Posterior cingulate gyrus (tissue), 11 donors: ENCODE measurements at places on chromosomes 12 and 14.
A peak's percentile ranks its signal among the peaks of the same experiment; 100 is the strongest.

DNA sequence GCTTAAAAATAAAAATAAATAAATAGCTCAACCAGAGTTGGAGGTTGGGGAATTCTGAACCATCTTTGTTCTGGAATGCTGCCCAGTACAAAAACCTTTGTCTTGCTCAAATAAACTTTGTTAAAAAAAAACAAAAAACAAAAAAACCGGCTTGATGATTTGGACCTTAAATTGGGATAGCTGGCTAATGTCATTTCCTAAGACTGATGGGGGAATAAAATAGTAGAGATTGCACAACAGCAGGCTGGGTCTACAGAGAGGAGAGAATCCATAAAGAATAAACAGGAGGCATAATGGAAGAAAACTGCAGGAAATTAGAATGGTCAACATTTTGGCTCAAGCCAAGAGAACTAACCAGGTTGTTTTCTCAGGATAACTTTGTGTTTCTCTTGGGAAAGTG lies 370.9 kb downstream of the AEBP2 start:
- no peak for DNase-seq

DNA sequence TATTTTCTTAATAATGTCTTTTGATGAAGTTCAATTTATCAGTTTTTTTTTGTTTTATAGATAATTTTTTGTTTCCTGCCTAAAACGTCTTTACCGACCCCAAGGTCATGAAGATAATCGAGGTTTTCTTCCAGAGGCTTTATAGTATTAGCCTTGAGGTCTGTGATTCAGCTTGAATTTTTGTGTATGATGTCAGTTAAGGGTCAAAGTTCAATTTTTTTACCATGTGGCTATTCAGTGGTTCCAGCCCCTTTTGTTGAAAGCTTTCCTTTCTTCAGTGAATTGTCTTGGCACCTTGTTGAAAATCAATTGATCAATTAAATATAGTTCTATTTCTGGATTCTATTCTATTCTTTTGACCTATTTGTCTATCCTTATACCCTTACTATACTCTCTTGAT lies 3.2 kb upstream of the MGST1 start:
- DNase-seq: no peak

GRCh38 chr12:49527361-49528130 lies 11.3 kb upstream of the KCNH3 start:
- DNase-seq: no peak

GRCh38 chr14:92903359-92903758 lies 19.6 kb upstream of the CHGA start:
- DNase-seq: no peak

- DNase-seq: no peak
Observed at GRCh38 chr12:65651060-65651459, 173.2 kb upstream of the HMGA2 start.

- DNase-seq: no peak
Observed at GRCh38 chr14:42469637-42470426, 863.2 kb downstream of the LRFN5 start.

DNA sequence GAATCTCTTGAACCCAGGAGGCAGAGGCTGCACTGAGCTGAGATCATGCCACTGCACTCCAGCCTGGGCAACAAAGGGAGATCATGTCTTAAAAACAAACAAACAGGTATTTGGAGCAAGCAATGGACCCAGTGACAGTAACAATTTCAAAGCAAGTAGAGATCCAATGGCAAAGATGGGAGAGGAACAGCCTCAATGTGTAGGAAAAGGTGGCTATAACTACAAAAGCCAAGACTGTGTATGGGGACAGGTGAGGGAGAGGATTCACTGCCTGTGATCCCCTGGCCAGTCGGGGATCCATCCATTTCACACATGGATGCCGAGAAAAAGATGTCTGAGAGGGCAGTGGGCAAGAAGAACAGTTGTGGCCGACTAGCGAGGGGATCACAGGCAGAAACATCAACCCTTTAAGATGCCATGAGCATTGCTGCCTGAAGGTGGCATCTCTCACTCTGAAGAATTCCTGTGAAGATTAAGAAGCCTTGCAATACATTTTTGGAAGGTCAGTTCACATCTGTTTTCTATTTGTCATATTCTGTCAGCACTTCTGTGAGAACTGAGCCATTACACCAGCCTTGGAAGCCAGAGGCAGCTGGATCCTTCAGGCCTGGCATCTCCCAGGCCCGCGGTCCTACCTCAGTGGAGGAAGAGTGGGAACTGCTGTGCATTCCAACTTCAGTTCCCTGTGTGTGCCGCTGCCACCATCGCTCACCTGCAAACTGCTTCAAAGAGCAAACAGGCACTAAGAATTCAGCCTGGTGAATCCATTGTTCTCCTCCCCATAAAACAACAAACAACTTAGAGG lies 54.5 kb upstream of the FRS2 start:
- peak; percentile 52 for DNase-seq

DNA sequence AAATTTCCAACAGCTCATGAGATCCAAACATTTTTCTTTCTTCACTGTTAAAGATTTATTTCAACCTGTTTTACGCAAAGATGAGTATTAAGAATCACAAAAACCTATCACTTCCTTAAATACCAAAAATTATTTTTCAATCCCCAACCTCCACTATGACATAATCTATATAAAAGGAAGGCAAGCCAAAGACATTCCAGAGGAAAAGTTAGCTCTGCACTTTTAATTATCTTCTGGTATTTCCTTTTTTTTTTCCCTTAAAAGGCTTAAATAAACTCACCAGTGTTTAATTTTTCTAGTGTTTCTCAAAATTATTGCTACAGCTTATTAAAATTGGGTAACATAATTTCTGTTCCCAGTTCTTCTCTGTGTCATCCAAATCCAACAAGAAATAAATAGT lies 75.9 kb downstream of the BMP4 start:
- DNase-seq: no peak

DNA sequence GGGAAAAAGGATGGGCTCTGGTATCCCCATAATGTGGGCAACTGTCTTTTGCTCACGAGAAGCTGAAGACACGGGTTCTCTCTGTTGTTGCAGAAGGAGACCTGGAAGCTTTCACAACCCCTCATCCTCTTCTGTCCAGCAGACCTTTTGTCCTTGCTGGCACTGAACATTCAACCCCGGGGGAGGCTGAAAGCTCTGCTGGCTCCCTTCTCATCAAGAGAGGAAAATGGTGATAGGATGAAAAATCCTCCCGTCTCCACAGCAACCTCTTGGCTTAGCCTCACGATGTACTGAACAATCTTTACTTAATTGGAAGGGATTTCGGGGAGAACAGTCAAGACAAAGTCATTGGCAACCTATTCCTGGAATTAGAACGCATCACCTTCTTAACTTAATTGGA lies 39.0 kb downstream of the ELK3 start:
- DNase-seq: peak; percentile 62

- no peak for DNase-seq
Observed at GRCh38 chr12:75635606-75636444, 124.4 kb upstream of the KRR1 start.

- DNase-seq: no peak
Observed at GRCh38 chr12:132292328-132293319, 36.8 kb downstream of the GALNT9 start.

- DNase-seq: no peak
Observed at GRCh38 chr12:105224399-105224798, 11.6 kb downstream of the APPL2 start.

- DNase-seq: no peak
Observed at GRCh38 chr12:102421802-102422583, 58.4 kb downstream of the IGF1 start.

- DNase-seq: no peak
Observed at GRCh38 chr12:100959481-100959880, 164.9 kb downstream of the ANO4 start.

DNA sequence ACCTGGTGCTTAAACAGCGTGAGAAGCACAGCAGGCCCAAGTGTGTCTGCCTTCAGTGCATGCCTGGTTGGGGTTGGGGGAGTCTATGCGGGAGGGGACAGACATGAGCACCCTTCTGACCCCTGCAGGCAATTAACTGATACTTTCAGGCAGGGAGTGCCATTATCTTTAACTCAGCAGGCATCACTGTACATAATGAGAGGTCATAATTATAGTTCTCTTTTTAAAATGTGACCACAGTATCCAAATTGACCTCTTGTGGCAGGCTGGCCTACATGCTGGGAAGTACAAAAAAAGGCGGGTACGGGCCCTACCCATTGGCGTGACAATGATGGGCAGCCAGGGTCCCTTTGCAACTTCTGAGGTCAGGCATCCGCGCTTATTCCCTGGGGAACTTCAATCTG lies 209.1 kb downstream of the FOXN3 start:
- DNase-seq: no peak

GRCh38 chr12:106566771-106567170 lies 16.0 kb upstream of the RFX4 start:
- DNase-seq: no peak

DNA sequence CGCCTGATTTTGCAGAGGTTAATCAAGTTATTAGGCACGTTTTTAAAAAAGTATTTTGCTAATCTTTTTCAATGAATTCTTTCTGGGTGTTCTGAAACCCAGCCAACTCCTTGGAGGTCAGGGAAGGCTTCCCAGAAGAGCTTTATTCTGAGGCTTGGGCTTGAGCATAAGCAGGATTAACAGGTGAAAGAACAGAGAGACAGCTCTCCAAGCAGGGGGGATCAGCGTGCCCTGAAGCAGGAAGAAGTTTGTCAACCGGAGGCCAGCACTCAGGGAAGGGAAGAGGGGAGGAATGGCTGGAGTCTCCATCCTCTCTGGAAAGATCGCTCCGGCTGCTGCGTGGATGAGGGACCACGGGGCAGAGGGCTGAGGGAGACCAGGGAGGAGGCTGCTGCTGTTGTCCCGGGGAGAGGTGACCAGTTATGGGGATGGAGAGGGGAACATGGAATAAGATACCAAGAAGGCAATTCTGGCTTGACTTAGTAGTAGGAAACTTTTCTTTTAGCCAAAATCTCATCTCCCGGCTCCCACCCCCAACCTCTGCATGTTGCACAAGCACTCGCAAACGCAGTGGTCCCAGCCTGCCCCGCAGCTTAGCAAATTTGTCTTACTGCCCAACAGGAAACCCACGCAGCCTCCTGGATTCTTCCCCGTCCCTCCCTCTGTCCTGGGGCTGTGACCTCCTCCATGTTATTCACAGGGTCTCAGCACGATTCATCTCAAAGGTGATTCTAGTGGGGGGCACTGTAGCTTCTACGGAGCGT lies 1.1 kb upstream of the SSH1 start:
- no peak for DNase-seq

GRCh38 chr12:64828713-64829112 lies 4.3 kb downstream of the TBC1D30 start:
- DNase-seq: no peak

GRCh38 chr14:69643430-69644200 lies 32.2 kb downstream of the SUSD6 start:
- no peak for DNase-seq

DNA sequence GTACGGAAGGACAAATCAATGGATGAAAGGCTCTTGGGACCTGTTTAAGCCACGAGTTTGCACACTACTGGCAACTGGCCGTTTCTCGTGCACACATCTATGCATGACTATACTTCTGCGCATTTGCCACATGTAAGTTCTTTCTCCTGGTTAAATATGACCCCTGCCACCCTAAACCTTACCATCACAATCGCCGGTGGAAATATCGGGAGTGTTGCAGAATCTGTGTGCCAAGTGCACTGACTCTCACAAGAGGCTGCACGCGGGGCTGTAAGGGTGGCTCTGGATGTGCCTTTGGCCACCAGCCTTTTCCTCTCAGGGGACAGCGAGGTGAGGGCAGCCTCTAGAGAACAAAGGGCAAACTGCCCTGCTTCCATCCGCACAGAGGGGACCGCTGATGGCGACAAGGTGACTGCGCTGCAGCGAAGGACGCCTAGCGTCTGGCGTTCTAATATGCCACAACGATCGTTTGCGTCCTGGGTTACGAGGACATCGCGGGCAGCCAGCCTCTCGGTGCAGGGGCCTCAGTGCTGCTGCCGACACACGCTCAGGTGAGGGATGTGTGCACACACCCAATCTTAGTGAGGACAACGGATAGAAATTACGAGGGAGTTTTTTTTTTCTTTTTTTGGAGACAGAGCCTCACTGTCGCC lies 232.2 kb downstream of the PCNX1 start:
- DNase-seq: no peak

DNA sequence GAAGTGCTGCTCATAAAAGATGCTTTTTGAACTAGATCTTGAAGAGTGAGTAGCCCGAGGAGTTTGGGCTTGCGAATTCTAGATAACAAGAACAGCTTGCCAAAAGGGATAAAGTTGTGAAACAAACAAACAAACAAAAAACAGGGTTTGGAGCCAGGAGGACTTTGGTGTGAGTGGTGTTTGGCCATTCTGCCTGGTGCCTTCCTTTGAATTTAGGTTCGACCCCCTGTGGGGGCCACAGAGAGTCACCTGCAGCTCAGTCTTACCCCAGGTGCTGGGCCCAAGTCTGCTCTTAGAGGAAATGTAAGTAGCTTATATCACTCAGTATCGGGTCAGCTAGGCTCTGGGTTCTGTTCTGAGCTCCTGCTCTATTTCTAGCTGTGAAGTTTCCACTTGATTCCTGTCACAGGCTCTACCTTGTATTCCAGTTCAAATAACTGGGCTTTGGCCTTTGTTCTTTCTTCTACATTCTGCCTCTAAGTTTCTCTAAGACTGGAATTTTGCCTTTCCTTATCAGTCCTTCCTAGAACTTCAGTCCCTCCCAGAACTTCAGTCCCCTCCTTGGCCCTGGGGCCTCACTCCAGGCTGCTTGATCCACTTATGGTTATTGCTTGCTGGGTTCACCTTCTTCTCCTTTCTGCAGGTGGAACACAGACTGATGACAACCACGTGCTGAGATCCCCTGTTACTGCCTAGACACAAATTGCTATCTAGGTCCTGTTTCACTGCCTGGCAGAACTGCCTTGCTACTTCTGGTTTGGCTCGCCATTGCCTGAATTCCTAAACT lies 20.5 kb upstream of the DUSP6 start:
- DNase-seq: no peak

GRCh38 chr12:55722948-55723347 lies 2.8 kb downstream of the RDH5 start:
- no peak for DNase-seq

DNA sequence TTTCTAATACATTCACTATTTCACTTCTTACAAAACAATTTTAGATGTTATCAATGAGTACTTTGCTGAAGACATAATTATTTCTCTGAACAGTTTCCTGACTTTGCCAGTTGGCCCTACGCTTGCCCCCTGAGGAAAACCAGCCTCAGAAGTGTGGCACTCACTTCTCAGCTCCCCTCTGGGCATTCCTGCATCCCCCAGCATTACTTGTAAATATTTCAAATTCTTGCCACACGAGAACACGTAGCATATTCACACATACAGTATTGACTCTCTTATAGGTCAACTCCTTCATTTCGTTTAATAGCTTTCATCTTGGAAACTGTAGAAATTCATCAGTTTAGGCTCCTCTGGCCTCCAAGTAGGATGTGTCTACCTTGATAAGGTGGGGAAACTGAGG lies 65.2 kb downstream of the OTX2 start:
- DNase-seq: no peak

DNA sequence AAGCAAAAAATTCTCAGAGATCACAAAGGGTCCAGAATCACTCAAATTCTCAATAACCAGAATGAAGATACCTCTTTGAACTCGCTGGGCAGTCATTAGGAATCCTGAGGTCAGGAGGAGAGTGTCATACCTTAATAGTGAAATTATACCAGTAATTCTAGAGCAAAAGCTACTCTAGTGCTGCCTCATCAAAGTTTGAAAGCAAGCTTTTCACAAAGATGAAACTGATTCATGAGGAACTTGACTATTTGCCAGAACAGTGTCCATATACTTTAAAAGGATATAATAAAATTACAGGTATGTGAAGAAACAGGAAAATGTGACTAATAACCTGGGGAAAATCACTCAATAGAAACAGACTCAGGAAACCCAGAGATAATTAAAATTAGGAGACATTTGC lies 44.5 kb downstream of the EML5 start:
- no peak for DNase-seq
